ENCODE measurements at places on chromosomes 6 and 20.
A peak's percentile ranks its signal among the peaks of the same experiment; 100 is the strongest.

DNA sequence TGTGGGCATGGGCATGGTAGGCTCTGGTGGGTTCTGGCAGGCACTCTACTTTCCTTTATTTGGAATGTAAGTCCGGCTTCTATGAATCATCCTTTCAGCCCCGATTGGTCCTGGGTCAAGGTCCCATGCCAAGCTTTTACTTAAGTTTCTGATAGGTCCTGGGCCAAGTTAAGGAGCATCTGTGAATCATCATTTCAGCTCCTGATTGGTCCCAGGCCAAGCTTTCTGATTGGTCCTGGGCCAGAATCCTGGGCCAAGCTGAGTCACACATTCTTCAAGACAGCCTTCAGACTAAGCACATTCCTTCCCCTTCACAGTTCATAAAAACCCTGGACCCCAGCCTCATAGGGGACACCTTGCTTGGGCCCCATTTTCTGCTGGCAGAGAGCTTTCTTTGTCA, 231.0 kb upstream of the EYS start:
- no peak for DNase-seq

- DNase-seq: no peak
Observed at GRCh38 chr6:17061097-17061496, 40.8 kb upstream of the STMND1 start.

DNA sequence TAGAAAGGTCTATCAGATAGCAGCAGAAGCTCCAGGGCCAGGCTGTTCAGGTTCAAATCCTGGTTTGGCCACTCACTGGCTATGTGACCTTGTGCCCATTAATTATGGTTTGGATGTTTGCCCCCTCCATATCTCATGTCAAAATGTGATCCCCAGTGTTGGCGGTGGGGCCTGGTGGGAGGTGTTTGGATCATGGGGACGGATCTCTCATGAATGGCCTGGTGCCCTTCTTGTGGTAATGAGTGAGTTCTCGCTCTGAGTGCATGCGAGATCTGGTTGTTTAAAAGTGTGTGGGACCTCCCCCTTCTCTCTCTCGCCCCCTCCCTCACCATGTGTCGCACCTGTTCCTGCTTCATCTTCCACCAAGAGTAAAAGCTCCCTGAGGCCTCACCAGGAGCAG, 240.9 kb downstream of the LRFN2 start:
- DNase-seq: peak; percentile 28

DNA sequence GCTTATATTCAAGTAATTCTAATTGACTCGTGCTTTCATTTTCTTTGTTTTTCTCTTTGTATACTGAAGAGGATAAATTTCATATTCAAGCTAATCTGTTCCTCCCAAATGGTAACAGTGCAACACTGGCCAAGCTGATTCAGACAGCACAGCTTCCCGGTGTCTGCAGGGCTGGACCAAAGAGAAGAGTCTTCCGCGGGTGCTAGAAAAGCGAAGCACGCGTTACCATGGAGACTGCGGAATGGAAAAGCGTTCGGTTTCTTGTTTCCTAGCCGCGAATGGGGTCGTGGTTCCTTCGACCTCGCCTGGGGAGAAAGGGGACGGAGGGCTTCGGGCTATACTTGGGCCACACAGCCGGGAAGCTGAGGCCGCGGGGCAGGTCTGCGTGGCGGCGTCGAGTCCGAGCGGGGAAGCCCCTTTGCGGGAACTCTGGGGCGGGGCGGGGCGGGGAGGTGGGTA, 6.2 kb upstream of the ZNF311 start:
- peak; percentile 71 for DNase-seq

DNA sequence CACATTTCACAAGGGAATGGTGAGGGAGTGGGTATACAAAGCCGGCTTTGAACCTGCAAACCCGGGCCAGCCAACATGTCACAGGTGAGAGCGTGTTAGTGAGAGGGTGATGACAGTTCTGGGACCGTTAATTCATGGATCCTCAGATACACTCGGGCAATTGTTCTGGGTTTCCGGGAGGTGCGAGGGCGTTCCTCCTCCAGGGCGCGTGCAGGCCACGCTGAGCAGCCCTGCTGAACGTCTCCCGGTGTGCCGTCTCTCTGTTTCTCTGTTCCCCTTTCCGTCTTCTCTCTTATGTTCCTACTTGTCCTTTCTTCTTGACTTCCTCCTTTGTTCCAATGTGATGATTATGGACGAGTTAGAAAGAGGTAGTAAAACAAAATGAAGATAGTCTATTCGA, 130.0 kb upstream of the GMDS start:
- no peak for DNase-seq
